ENCODE measurements at places on chromosomes 6 and 20. TPM values are rescaled to one million over a fixed set of nuclear protein-coding genes. Genes with fewer than 3 reads are reported as not detected.

GRCh38 chr20:43798291-43799149, 71.7 kb upstream of the GTSF1L start:
- no peak for DNase-seq
- no peaks in the 10 kb centered on the region for H3K4me1 ChIP-seq
- peaks cover 9% of the 10 kb centered on the region for H3K27me3 ChIP-seq
- H3K27ac ChIP-seq: no peak overlapping the region
- H3K36me3 ChIP-seq: no peaks in the 10 kb centered on the region

DNA sequence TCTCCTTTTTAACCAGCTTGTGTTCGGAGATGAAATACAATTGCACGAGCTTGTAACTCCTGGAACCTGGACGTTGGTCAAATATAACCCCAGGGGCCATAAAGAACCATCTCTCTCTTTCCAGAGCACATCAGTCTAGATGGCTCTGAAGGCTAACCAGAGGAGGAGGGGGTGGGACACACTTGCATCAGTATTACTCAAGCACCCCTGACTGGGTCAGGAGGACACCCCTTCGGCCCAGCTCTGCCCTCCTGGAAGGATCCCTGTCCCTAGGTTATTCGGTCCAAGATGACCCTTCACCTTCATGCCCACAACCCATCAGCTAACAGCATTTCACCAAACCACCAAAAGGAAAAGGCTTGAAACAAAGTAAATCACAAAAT, 67.1 kb downstream of the FYN start:
- no peaks in the 10 kb centered on the region for H3K27me3 ChIP-seq
- H3K27ac ChIP-seq: peak overlapping the region; percentile 10
- no peaks in the 10 kb centered on the region for H3K36me3 ChIP-seq
- H3K4me1 ChIP-seq: peaks cover 18% of the 10 kb centered on the region
- no peak overlapping the region for H3K4me3 ChIP-seq

DNA sequence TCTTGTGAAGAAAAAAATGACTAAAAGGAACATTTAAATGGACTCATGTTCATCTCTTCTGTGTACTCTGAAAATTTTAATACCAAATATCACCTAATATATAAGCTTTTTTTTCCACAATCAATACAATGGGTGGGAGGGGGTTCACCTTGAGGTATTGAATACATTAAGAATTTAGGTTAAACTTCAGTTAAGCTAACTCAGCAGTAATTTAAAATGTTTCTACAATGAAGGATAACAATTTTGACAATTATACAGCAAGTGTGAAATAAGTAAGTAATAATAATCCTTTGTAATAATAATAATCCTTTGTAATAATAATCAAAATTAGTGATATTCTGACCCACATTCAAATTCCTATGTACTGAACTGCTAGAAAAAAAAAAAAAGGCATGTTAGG, 136.0 kb downstream of the PRKN start:
- H3K4me1 ChIP-seq: no peaks in the 10 kb centered on the region
- no peak overlapping the region for H3K27ac ChIP-seq
- H3K27me3 ChIP-seq: no peaks in the 10 kb centered on the region
- DNase-seq: no peak
- no peak overlapping the region for H3K4me3 ChIP-seq

DNA sequence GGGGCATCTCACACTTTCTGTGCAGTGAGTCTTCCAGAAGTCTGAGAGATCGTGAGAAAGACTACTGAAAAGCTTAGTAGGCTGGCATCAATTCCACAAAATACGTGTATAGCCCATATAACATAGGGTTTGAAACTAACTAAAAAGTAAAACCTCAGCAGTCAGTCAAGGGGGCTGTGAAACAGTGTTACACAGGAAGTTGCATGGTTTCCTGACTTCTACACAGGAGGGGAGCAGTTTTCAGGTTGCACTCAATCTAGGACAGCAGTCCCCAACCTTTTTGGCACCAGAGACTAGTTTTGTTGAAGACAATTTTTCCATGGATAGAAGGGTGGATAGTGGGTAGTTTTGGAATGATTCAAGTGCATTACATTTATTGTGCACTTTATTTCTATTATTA, 4.7 kb upstream of the LY86 start:
- no peak overlapping the region for H3K4me3 ChIP-seq
- no peaks in the 10 kb centered on the region for H3K36me3 ChIP-seq
- H3K27me3 ChIP-seq: no peaks in the 10 kb centered on the region
- H3K4me1 ChIP-seq: peaks cover 5% of the 10 kb centered on the region
- DNase-seq: no peak
- H3K27ac ChIP-seq: no peak overlapping the region

DNA sequence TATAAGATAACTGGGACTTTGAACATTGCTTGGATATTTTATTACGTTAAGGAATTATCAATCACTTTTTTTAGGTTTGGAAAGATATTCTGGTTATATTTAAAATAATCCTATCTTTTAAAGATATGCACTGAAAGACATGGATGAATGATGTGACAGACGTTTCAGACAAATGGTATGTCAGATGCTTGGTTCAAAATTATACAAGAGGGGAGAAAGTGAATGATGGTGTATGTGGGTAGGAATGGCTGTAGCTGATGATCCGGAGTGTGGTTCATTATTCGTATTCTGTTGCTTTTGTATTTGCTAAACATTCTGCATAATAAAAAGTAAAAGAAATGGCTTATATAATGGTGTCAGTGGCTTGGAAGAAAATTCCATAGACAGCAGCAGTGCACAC, 51.0 kb upstream of the SNRPB2 start:
- no peak for DNase-seq
- H3K4me3 ChIP-seq: no peak overlapping the region
- H3K4me1 ChIP-seq: no peaks in the 10 kb centered on the region

DNA sequence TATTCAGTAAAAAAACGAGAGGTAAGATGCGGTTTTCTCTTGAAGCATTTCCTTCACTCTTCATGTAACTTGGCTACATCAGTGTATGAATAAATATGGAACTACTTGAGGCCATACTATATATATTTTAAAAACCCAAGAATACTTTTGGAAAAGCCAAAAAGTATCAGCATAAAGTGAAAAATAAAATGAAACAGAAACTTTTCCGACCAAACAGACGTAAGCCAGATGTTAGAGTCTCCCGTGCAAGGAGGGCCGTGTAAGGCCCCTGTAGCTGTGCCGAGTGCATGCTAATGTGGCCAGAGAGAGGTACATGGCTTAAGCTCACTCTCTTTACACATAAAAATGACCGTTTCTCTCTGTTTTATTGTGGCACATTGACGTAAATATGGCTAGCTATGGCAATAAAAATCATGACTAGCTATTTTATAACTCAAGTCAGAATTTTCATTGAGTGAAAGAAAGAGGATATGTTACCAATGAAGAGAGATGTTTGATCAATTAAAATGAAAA, 140.1 kb upstream of the GMDS start:
- H3K4me1 ChIP-seq: no peaks in the 10 kb centered on the region
- no peak overlapping the region for H3K4me3 ChIP-seq
- no peak for DNase-seq

DNA sequence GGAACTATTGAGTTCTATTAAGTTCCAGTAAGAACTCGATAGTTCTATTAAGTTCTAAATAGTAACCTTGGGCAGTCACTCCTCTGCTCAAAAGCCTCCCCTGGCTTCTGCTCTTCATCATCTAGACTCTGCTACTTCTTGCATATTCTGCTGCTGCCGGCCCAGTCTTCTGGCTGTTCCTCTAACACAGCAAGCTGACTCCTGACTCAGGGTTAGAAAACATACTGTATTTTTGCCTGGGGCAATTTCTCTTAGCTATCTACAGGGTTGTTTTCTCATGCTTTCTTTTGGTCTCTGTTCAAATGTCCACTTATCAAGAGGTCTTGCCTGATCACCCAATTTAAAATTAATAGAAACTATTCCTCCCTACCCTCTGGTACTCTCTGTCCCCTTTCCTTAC, 14.6 kb downstream of the SLC25A27 start:
- peaks cover 25% of the 10 kb centered on the region for H3K36me3 ChIP-seq
- no peak overlapping the region for H3K4me3 ChIP-seq
- DNase-seq: no peak
- no peak overlapping the region for H3K27ac ChIP-seq
- H3K27me3 ChIP-seq: no peaks in the 10 kb centered on the region

- no peaks in the 10 kb centered on the region for H3K4me1 ChIP-seq
- H3K36me3 ChIP-seq: peaks cover 20% of the 10 kb centered on the region
- no peak overlapping the region for H3K27ac ChIP-seq
- no peak for DNase-seq
- H3K4me3 ChIP-seq: no peak overlapping the region
- H3K27me3 ChIP-seq: no peaks in the 10 kb centered on the region
Measured at GRCh38 chr20:58251979-58252591, 23.6 kb upstream of the ANKRD60 start.

- peak overlapping the region; percentile 28 for H3K27ac ChIP-seq
- peaks cover 1% of the 10 kb centered on the region for H3K4me1 ChIP-seq
- H3K36me3 ChIP-seq: no peaks in the 10 kb centered on the region
- H3K4me3 ChIP-seq: no peak overlapping the region
- H3K27me3 ChIP-seq: no peaks in the 10 kb centered on the region
Measured at GRCh38 chr20:3739054-3739925, 6.8 kb downstream of the HSPA12B start.

- DNase-seq: no peak
- no peak overlapping the region for H3K4me3 ChIP-seq
- no peaks in the 10 kb centered on the region for H3K36me3 ChIP-seq
- H3K27me3 ChIP-seq: peaks cover 38% of the 10 kb centered on the region
- no peak overlapping the region for H3K27ac ChIP-seq
Measured at GRCh38 chr20:58754584-58754983, 62.0 kb downstream of the NPEPL1 start.

GRCh38 chr6:39590871-39591393, 134.3 kb downstream of the KIF6 start:
- no peak overlapping the region for H3K4me3 ChIP-seq
- no peak for DNase-seq
- no peaks in the 10 kb centered on the region for H3K27me3 ChIP-seq
- no peaks in the 10 kb centered on the region for H3K4me1 ChIP-seq
- H3K36me3 ChIP-seq: no peaks in the 10 kb centered on the region
- H3K27ac ChIP-seq: no peak overlapping the region

- no peak overlapping the region for H3K4me3 ChIP-seq
- no peaks in the 10 kb centered on the region for H3K4me1 ChIP-seq
- peaks cover 85% of the 10 kb centered on the region for H3K36me3 ChIP-seq
- no peak overlapping the region for H3K27ac ChIP-seq
Measured at GRCh38 chr6:142173980-142174379, 26.9 kb downstream of the VTA1 start.

GRCh38 chr20:62219101-62219991, 732 bp downstream of the HRH3 start:
- no peak overlapping the region for H3K27ac ChIP-seq
- DNase-seq: no peak
- peaks cover 25% of the 10 kb centered on the region for H3K4me1 ChIP-seq
- H3K4me3 ChIP-seq: peak overlapping the region; percentile 44

DNA sequence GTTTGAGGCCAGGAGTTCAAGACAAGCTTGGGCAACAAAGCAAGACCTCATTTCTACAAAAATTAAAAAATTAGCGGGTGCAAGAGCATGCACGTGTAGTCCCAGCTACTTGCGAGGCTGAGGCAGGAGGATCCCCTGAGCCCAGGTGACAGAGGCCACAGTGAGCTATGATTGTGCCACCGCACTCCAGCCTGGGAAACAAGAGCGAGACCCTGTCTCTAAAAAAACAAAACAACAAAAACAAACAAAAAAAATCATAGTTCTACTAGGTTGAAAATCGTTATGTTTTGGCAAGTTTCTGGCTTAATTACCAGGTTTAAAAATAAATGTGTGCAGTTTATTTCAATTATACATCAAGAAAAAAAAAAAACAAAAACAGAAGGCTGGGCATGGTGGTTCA, 2.6 kb downstream of the EIF2S2 start:
- no peak overlapping the region for H3K4me3 ChIP-seq
- H3K27me3 ChIP-seq: no peaks in the 10 kb centered on the region
- no peak overlapping the region for H3K27ac ChIP-seq
- H3K4me1 ChIP-seq: peaks cover 44% of the 10 kb centered on the region
- H3K36me3 ChIP-seq: peaks cover 9% of the 10 kb centered on the region

GRCh38 chr6:129546702-129547101, 163.3 kb downstream of the ARHGAP18 start:
- no peak overlapping the region for H3K27ac ChIP-seq
- no peak overlapping the region for H3K4me3 ChIP-seq
- no peaks in the 10 kb centered on the region for H3K27me3 ChIP-seq
- no peaks in the 10 kb centered on the region for H3K4me1 ChIP-seq

DNA sequence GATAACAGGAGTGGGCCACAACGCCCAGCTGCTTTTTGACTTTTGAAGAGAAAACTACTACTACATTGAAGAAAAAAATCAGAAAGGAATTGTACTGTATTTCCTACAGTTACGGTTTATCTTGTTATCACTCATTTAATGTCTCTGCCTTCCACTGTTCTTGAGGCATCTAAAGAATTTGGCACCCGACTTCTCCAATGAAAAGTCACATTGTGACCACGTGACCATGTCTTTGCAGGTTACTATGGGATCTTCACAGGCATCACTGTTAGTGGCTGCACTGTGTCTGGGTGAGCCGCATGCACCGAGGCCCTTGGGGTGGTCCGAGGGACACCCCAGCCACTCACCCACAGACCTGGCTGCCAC, 26.8 kb downstream of the RRBP1 start:
- peaks cover 24% of the 10 kb centered on the region for H3K4me1 ChIP-seq
- DNase-seq: no peak
- no peaks in the 10 kb centered on the region for H3K27me3 ChIP-seq
- peaks cover 25% of the 10 kb centered on the region for H3K36me3 ChIP-seq
- no peak overlapping the region for H3K4me3 ChIP-seq

- H3K36me3 ChIP-seq: no peaks in the 10 kb centered on the region
- H3K4me1 ChIP-seq: peaks cover 20% of the 10 kb centered on the region
- peak overlapping the region; percentile 11 for H3K4me3 ChIP-seq
- no peaks in the 10 kb centered on the region for H3K27me3 ChIP-seq
- no peak for DNase-seq
Measured at GRCh38 chr6:25359191-25359861, 80.2 kb downstream of the CARMIL1 start.

- DNase-seq: no peak
- H3K36me3 ChIP-seq: no peaks in the 10 kb centered on the region
- no peak overlapping the region for H3K27ac ChIP-seq
- H3K27me3 ChIP-seq: peaks cover 7% of the 10 kb centered on the region
- no peak overlapping the region for H3K4me3 ChIP-seq
- no peaks in the 10 kb centered on the region for H3K4me1 ChIP-seq
Measured at GRCh38 chr6:25886066-25886465, 12.0 kb upstream of the SLC17A3 start.

DNA sequence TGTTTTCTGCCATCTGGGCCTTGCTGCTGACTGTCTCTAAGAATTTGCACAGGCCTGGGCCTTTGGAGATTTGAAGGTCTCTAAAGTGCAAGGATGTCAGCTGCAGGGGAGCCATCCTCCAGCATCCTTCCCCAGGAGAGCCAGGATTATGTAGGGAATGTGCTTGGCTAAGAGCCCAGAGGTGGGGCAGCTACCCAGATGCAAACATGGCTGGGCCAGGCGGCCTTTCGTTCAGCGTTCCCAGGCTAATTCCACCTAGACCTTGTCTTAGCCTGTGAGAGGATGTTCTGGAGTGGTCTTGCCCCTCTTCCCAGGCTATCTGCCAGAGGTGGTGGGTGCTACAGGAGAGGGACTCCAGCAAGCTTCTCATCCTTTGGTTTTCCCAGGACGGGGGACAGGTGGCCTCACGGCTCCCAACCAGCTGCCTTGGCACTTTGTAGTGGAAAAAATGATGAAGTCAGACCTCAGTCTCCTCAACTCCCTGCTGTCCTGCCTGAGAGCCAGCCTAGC, 7.7 kb upstream of the PTGIS start:
- H3K27ac ChIP-seq: peak overlapping the region; percentile 35
- H3K4me3 ChIP-seq: no peak overlapping the region
- H3K27me3 ChIP-seq: peaks cover 5% of the 10 kb centered on the region
- peak; percentile 72 for DNase-seq
- H3K36me3 ChIP-seq: no peaks in the 10 kb centered on the region

Gene PLEKHG1
- 60.8 TPM for total RNA-seq

Gene GLP1R
- total RNA-seq: 0.59 TPM

Gene LHFPL5
- total RNA-seq: not detected

Gene ZSCAN23
- not detected for total RNA-seq

Gene APOM
- 4.4 TPM for total RNA-seq

Gene RAB32
- 17.6 TPM for total RNA-seq

Gene RNF182
- 1.0 TPM for total RNA-seq

Gene PRL
- total RNA-seq: not detected

Gene BMP2
- total RNA-seq: 24.1 TPM
